ENCODE measurements at places on chromosomes 16 and 17.

GRCh38 chr17:82300707-82301270 lies 16.6 kb downstream of the CD7 start:
- DNase-seq = peak; percentile 54

- DNase-seq = no peak
These were observed 31.1 kb downstream of the KLHDC4 start for GRCh38 chr16:87734644-87735043.

- no peak for DNase-seq
These were observed 7.3 kb upstream of the SSTR2 start for GRCh38 chr17:73157521-73157890.

DNA sequence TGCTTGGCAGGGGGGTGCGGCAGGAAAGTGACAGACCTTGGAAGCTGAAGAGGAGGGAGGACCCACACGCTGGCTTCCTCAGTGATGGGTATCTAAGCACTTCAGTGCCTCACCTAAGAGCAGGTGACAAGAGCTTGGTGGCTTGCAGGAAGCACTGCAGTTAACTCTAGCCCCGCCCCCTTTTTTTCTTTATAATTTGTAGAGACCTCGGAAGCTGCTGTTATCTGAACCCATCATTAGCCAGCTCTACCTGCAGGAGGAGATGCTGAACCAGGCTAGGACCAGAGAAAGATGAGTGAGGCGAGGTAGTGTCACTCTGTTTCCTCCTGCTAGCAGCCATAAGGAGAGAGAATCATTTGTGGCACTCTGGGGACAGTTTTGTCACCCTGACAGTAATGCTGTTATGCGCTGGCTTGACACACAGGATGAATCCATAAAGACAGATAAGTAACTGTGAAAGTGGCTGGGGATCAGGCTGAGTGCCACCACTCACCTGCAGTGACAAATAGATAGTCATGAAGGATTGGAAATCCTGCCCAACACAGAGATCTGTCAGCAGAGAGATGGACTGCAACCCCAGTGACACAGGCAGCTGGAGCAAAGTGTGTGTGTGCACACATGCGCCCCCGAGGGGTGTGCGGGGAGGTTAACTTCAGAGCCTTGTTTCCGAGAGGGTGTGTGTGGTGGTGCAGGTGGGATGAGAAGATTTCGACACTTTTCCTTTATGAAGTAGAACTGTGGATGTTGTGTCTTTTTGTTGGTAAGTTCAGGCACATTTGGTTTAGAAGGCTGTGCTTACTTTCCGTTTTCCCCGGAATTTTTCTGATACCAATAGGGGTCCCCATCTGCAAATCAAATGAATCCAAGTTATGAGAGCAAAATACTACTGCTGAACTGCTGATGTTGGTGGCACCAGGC lies 224.0 kb downstream of the IRX3 start:
- no peak for DNase-seq

DNA sequence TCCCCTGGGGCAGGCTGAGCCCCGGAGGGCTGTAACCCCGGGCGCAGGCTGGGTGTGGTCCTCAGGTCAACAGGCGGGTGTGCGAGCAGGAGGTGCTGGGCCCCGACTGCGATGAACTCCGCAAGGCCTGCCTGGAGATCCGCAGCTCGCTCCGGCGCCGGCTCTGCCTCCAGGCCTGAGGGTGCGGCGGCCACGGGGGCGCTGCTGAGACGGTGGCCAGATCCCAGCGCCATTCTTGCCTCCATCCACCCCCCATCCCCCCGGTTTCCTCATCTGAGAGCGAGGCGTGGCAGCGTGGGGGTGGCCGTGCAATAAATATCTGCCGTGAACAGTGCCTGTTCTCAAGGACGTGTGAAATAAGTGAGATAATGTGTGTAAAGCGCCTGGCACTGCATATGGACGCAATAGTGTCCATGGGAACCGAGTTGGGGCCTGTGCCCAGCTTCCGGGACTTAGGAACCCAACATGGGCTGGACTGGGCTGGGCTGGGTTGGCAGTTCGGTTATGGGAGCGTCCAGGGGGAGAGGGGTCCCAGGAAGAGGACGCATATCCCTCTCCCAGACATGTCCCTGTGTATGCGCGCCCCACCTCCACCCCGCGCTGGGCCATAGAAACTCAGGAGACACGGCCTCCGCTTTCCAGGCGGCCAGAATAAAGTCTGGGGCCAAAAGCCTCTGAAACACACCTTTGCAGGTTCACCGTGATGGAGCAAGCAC lies 15.0 kb downstream of the ZNF213 start:
- DNase-seq = peak; percentile 90

DNA sequence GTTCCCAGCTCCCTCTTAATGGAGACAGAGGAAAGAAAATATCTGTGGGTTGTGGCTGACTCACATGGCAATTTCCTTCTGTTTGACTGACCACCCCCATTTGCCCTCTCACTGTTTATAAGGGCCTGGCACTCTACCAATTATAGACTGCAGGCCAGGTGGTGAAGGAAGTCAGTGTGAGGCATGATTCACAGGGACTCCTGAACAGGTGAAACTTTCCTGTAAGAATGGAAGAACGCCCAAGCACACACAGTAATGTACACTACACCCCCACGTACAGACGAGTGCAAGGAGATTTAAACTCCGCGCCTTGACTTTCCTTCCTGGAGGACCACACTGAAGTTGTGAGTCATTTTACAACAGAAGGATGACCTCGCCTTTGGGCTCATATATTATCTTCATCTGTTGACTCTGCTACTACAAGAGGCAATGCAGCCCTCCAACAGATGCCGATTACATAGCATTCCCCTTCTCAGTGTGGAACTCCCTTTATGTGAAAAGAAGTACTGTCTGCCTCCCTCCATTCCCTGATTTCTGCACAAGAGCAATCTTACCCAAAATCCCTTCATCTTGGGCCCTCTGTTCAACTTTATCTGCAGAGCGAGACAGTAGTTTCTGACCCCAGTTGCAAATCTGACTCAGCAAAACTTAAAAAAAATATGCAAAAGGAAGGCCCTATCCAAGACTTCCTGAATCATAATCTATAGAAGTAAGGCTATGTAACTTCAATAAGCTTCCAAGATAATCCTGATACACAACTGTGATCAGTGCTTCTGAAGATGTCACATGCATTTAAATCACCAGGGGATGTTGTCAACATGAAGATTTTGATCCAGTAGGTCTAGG lies 163.6 kb downstream of the SHISA6 start:
- no peak for DNase-seq

DNA sequence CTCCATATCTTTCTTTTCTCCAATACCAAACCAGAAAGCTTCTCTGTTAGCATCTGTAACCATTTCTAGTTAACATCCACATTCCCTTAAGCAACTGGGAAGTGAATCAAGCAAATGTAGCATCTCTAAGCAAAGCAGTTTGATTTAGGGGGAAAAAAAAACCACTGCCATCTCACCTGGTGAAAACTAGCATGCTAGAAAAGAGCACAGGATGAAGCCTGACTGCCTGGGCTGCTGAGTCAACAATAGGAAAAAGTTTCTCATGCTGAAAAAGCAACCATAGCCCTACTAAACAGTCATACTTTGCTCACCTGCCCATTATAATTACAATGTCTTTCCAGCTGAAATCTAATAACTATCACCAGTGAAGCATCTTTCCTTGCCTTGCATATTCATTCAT lies 139.3 kb downstream of the ANKFN1 start:
- no peak for DNase-seq

DNA sequence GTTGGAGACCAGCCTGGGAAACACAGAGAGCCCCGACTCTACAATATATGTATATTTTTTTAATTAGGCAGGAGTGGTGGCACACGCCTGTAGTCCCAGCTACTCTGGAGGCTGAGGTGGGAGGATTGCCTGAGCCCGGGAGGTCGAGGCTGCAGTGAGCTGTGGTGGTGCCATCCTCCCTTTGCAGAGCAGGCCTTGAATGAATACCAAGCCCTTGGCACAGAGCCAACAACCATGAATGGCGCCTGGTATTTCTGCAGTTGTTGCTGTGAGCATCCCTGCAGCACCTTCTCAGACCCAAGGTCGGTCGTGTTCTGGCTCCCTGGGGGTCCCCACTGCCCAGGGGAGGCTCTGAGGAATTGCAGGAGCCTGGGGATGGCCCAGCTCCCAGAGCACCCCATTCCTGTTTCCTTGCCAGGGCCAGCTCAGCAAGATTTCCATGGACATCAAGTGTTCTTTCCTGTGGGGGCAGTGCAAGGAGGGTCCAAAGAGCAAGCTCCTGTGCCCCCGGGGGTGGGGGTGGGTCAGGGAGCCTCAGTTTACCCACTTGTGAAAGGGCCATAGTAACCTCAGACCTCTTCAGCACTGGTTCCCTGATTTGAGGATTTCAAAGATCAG lies 25.6 kb upstream of the RMI2 start:
- no peak for DNase-seq

DNA sequence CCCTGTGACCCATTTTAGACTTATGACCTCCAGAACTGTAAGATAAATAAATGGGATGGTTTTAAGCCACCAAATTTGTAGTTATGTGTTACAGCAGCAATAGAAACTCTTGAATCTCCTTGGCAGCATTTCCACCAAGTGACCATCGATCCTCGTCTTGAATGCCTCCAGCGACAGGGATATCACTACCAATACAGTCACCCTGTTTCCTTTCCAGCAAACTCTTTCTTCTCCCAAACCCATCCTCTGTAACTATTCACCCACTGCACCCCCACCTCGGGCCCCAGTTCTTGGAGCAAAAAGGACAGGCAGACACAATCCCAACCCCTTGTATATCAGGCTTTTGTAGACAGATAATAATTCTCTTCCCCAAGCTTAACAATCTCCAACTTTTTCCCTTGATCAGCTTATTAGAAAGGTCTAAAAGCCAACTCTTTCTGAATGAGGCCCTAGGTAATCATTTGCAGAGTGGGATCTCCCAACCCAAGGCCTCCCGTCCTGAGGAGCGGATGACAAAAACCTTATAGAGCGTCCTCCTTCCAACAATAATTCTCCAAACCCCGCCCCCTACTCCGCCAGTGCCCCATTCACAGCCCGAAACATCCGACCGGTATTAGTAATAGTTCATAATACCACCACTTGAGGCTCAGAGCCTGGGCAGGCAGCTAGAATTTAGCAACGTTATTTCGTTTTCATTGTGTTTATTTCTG lies 14.7 kb upstream of the PLLP start:
- DNase-seq = peak; percentile 89

- no peak for DNase-seq
These were observed 680.6 kb upstream of the C16orf82 start for GRCh38 chr16:26386096-26386495.

- no peak for DNase-seq
These were observed 49.9 kb upstream of the DOC2B start for GRCh38 chr17:231191-231965.
